Right ventricle myocardium superior (tissue), 1 donor: ENCODE measurements at places on chromosomes 4 and X. TPM values are rescaled to one million over a fixed set of nuclear protein-coding genes. Genes with fewer than 3 reads are reported as not detected.

DNA sequence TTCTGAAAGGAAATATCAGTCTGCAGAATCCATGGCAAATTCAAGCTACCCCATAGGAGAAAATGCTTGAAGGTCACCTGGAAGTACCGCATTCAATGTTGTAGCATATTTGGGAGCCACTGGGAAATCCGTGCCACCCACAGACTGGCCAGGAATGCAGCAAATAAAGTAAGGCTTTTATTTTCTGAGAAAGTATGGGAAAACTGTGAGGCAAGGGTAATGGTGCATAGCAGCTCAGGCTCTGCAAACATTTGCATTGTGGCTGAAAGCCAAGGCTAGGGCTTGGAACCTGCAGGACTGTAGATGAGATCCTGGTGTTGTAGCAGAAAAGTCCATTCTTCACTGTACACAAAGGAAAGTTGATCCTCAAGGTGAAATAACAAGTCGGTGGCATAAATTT lies 450.9 kb upstream of the NR3C2 start:
- no peak for DNase-seq

- DNase-seq, result no peak
Measured at GRCh38 chrX:149829751-149830191, 48.0 kb downstream of the MAGEA9 start.

DNA sequence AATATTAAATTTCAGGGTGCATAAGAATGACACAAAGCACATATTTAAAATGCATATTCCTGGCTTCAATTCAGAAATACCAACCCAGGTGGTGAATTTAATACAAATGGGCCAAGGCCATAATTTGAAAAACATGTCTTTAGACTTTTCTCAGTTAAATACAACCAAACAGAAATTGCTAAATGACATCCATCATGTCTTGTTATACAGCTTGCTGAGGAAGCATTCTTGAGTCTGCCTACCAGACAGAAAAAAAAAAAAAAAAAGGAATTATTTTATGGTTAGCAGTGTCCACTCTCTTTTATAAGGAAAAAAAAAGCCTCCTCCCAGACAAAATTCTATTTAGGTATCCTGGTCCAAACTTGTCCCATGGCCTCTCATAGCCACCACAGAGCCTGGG lies 119.1 kb downstream of the PAPSS1 start:
- no peak for DNase-seq

GRCh38 chrX:124435616-124436015 lies 89.3 kb downstream of the SH2D1A start:
- no peak for DNase-seq

Gene GYPA
- not detected for total RNA-seq

DNA sequence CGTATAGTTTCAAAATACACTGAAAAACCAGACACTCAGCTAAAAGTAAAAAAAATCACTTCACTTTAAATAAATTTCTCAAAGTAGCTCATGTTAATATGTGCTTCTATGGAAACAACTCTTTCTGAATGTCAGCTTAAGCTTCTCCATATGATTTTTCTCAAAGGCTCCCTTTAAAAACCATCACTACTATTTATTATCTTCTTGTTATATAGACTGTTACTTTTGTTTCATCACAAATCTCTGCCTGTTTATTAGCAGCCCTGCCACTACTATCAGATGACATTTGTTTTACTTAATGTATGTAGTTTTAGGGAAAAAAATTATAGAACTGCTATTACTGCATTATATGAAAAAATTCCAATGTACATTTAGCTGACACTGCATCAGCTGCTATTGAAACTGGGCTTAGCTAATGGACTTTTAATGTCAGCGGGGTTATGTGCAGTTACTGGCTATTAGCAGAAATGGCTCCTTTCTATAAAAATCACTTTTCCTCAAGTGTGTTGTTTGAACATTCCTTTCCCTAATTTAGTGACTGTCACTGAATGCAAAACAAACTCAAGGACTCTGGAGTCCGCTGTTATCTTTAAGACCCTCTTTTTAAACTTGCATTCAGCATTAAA lies 10.8 kb downstream of the UNC5C start:
- DNase-seq, result no peak

DNA sequence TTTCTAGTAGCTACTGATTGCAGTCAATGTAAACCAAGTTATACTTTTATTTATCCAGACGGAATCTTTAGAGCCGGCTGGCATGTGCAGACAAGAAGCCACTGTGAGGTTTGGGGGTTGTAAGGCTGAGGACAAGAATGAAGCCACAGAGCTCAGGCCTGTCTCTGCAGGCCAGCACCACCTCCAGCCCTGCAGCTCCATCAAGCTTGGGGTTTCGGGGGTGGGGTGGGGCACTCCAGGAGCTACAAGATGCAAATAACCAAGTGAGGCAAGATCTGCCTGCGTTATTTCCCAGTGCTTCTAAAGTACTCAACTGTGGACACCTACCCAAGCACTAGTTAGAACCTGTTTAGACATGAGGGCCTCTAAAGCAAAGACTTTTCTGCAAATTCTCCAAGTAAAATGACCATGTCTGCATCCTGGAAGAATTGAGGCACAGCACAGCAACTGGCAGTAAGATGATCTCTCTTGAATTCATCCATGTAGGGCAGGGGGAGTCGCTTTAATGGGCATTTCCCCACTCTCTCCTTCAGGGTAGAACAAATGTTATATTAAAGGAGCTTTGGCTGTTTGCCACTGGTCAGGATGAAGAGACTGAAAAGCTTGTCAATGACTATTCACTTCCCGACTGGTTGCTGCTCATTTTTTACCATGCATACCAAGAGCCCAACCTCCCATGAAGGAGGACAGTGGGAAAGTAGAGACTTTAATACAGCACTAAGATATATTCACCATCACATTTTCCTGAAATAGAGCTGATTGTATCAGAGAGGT lies 222.5 kb downstream of the MGST2 start:
- no peak for DNase-seq

DNA sequence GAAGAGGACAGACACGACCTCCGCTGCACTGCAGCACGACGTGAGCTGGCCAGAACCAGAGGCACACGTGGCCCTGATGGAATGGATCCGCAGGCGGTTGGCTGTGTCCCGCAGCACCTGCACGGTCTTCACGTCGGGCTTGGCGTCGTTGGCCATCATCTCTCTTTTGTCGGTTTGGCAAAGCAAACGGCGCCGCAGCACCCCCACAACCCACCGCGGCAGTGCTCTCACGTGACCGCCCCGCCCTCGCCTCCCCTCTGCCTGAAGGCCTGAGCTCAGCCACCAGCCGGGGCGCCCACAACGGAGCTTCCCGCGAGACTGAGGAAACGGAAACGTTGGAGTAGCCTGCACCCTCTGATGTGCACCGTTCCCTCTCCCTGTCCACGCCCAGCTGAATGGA lies at the start of gene TKTL2:
Gene TKTL2 (minus strand): TSS at position 179 of the 400 bp plus-strand sequence. CDS start 20 bp downstream, at position 159.
- no peak for DNase-seq

DNA sequence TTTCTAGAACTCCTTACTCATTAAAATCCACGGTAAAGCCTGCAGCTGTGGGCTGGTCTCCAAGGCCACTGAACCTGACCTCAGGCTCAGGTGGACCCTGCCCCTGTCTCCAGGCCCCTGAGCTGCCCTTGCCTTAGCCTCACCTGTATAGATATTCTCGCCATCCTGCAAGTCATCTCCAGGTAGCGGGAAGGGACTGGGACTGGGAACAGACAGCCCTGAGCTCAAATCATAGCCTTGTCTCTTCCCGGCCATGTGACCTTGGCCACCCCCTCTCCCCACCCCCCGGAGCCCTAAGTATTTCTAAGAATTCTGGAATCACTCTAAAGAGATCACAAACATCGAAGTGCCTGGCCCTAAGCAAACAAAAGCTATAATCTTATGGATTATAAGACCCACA lies 17.7 kb downstream of the ABLIM2 start:
- DNase-seq, result no peak

GRCh38 chrX:13647709-13648212 lies 5.2 kb upstream of the TCEANC start:
- DNase-seq, result peak; percentile 58

DNA sequence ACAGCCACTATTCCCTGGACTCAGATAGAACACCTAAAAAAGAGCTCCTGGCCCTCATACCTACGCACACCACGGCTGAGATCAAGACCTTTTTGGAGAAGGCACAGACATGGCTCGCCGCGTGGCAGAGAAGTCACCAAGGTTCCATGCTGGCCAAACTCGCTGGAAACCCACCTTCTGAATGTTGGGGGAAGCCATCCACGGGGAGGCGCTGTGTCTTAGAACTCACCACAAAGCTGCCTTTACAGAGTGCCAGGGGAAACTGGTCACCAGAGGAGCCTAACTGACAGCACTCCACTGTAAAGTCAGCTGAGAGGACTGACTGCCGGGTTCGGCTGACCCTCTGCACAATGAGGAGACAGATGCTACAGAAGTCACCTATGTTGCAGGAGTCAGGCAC lies 97.9 kb downstream of the NEUROG2 start:
- DNase-seq, result no peak

Gene HPSE
- 1.5 TPM for total RNA-seq

- DNase-seq, result no peak
Measured at GRCh38 chr4:128177498-128177897, 110.1 kb downstream of the PGRMC2 start.

DNA sequence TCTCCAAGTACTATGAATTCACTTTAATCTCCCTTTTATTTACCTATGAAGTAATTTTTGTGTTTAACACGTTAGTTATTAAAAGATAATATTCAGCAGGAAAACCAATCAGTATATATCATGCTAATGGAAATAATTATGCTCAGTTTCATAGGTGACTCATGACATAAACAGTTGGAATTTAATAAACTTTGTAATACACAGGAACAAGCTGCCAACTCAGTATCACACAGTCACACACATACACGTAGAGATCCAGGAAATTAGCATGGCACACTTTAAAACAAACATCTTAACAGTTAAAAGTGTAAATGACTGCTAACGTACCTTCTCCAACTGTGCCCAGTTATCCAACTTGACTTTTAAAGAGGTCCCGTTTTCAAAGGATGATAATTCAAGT lies 2.3 kb downstream of the SPATA4 start:
- DNase-seq, result no peak

GRCh38 chr4:112029771-112030171 lies 115.5 kb upstream of the FAM241A start:
- no peak for DNase-seq
